ENCODE measurements at places on chromosomes 5 and 9. TPM values are rescaled to one million over a fixed set of nuclear protein-coding genes. Genes with fewer than 3 reads are reported as not detected.

DNA sequence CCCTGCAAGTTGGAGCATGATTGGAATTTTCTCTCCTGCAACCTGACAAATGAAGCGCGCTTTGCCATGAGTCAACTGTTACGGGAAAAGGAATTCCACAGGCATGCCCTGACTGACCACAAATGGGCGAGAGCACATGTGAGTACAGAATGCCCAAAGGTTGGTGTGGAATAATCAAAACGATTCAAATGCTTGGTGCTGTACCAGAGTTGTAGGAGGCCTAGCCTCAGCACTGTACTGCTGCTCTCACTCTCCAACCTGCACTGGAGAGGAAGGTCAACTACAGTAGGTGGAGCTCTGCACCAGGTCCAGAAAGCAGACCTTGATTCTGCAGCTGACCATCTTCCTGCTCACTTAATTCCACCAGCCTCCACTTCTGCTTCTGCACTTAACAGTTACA, 406.9 kb upstream of the ACTBL2 start:
- H3K27me3 ChIP-seq = no peaks in the 10 kb centered on the region
- H3K4me3 ChIP-seq = no peak overlapping the region
- no peak overlapping the region for H3K27ac ChIP-seq

GRCh38 chr5:89299998-89300397, 417.0 kb upstream of the MEF2C start:
- no peaks in the 10 kb centered on the region for H3K4me1 ChIP-seq
- H3K36me3 ChIP-seq = no peaks in the 10 kb centered on the region
- no peaks in the 10 kb centered on the region for H3K27me3 ChIP-seq

GRCh38 chr5:39555788-39556187, 131.0 kb upstream of the DAB2 start:
- H3K4me3 ChIP-seq = no peak overlapping the region
- no peaks in the 10 kb centered on the region for H3K27me3 ChIP-seq
- H3K27ac ChIP-seq = no peak overlapping the region
- H3K36me3 ChIP-seq = no peaks in the 10 kb centered on the region
- no peaks in the 10 kb centered on the region for H3K4me1 ChIP-seq
- no peak for DNase-seq

- no peaks in the 10 kb centered on the region for H3K36me3 ChIP-seq
- no peak overlapping the region for H3K27ac ChIP-seq
- no peak overlapping the region for H3K4me3 ChIP-seq
- no peaks in the 10 kb centered on the region for H3K27me3 ChIP-seq
- no peaks in the 10 kb centered on the region for H3K4me1 ChIP-seq
- no peak for DNase-seq
Measured at GRCh38 chr5:40619421-40619820, 60.3 kb upstream of the PTGER4 start.

The TBC1D13 gene
- total RNA-seq = 15.7 TPM

The MARCOL gene
- not detected for total RNA-seq

The MOB3B gene
- total RNA-seq = not detected

DNA sequence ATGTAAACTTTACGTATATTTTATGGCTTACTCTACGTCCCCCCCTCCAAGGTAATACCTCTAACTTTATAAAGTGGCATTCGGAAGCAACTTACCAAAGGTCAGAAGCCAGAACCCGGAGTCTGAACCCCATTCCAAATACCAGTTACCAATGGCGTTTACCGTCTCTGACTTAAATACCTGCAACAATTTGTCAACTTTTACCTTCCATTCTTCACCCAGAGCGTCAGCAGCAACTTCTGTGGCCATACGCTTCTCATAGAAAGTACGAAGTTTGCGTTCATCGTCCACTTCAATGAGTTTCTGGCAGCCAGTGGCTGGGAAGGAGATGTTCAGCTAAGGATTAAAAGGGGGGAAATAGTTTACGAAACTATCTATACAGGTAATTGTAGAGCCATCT, 753 bp downstream of the RPS6 start:
- peaks cover 44% of the 10 kb centered on the region for H3K4me1 ChIP-seq
- peaks cover 51% of the 10 kb centered on the region for H3K36me3 ChIP-seq
- DNase-seq = peak; percentile 33

The GRAMD2B gene
- 90.4 TPM for total RNA-seq

- no peaks in the 10 kb centered on the region for H3K4me1 ChIP-seq
- no peak overlapping the region for H3K27ac ChIP-seq
- no peak overlapping the region for H3K4me3 ChIP-seq
- no peaks in the 10 kb centered on the region for H3K27me3 ChIP-seq
Measured at GRCh38 chr5:106127341-106127781, 1543.4 kb downstream of the EFNA5 start.

GRCh38 chr5:116763987-116764866, 189.6 kb upstream of the SEMA6A start:
- H3K4me3 ChIP-seq = no peak overlapping the region
- DNase-seq = no peak
- no peaks in the 10 kb centered on the region for H3K4me1 ChIP-seq
- no peaks in the 10 kb centered on the region for H3K36me3 ChIP-seq
- no peak overlapping the region for H3K27ac ChIP-seq

DNA sequence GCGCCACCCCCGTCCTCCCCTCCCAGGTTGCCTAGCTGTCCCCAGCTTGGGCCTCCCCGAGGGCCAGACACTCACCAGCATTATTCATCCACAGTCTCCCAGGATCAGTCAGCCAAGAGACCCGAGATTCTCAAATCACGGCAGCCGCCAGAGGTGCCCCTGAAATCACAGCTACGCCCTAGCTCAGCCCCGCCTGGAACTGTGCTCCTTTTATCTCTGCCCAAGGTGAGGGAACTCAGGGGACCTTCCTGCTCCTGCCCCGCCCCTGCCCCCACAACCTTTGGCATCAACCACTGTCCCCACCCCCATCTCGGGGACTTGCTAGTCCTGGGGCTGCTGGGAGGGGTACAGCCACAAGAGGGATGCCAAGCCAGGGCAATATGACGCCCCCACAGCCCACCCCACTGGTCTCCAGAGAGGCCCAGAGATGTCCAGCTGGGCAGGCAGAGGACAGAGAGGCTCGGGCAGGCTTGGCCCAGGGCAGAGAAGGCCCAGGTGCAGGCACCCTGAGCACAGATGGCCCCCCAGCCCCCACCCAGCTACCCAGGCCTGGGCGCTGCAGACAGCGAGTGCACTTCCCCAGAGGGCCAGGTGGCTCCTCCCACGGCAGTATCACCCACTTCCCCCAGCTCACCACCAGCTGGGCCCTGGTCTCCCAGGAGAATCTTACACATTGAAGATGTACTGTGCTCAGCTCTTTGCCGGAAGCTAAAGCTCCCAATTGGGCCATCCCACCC, at the start of gene FUT7:
Gene FUT7 (minus strand): TSS at position 185 of the 737 bp plus-strand sequence. CDS start 97 bp downstream, at position 88.
- no peak within 1 kb of the TSS for H3K27ac ChIP-seq
- H3K4me1 ChIP-seq = no peaks in the 10 kb centered on the region
- no peak within 1 kb of the TSS for H3K4me3 ChIP-seq
- H3K27me3 ChIP-seq = no peaks in the 10 kb centered on the region
